ENCODE measurements at places on chromosomes 1 and 21. TPM values are rescaled to one million over a fixed set of nuclear protein-coding genes. Genes with fewer than 3 reads are reported as not detected.

- no peak for DNase-seq
These were observed 302.6 kb downstream of the PBX1 start for GRCh38 chr1:164861632-164862031.

- no peak for DNase-seq
These were observed 15.5 kb downstream of the LEPR start for GRCh38 chr1:65435987-65436386.

DNA sequence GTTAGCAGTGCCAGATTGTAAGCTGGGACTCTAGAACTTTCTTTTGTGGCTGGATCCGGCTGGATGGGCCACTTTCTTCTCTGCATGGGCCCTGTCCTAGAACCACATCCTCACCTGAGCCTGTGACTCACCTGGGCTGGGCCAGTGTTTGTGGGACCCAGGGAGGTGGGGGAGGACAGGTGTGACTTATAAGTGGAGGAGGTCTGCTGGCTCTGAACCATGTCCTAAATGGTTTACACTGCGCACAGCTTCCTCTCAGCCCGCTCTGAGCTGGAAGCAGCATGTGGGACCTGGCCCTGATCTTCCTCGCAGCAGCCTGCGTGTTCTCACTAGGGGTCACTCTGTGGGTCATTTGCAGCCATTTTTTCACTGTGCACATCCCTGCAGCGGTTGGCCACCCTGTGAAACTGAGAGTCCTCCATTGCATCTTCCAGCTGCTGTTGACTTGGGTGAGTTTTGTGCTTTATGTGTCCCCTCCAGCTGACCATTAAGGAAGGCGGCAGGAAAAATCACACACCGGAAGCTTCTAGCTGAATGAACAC is at the start of gene AADACL3:
Gene AADACL3, plus strand, starts transcription at position 215 of the 542 bp plus-strand sequence. Its CDS starts 67 bp downstream, at position 282.
- DNase-seq = no peak

The EPHB2 gene
- total RNA-seq = 2.0 TPM

- DNase-seq = no peak
These were observed 27.1 kb upstream of the CD2 start for GRCh38 chr1:116726872-116727820.

DNA sequence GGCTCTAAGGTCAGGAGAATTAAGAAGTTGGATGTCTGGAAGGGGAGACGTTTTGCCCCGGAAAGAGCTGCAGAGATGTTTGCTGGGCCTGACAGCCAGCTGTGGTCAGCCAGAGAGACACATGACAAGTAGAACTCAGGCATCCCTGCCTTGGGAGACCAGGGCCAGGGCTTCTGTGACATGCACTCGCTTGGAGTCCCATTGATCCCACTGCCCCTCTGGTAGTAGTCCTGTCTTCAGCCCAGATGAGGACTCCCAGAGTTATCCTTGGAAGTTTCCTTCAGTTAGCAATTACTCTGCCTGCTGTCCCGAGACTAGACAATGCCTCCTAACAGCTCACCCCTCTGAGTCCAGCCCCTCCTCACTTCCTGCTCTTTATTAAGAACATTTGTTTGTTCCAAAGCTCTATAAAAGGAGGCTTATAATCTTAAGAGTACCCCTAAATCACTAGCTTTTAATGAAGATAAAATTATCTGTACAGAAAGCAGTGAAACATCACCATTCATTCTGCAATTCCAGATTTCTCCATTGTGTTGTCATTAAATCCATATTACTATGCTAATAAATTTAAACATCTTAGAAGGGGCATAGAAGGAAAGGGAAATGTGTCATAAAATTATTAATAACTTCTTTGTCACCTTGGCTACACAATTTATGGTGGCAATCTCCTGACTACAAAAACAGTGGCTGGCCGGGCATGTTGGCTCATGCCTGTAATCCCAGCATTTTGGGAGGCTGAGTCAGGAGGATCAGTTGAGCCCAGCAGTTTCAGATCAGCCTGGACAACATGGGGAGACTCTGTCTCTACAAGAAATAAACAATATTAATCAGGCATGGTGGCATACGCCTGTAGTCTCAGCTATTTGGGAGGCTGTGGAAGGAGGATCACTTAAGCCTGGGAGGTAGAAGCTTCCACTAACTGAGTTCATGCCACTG is 94.2 kb downstream of the KCNK1 start:
- DNase-seq = no peak
